ENCODE measurements at places on chromosomes 5 and 9.

- DNase-seq, result no peak
Observed at GRCh38 chr9:96009223-96009602, 133.7 kb downstream of the ERCC6L2 start.

- DNase-seq, result peak; percentile 45
Observed at GRCh38 chr5:59637884-59638580, 255.5 kb downstream of the PDE4D start.

DNA sequence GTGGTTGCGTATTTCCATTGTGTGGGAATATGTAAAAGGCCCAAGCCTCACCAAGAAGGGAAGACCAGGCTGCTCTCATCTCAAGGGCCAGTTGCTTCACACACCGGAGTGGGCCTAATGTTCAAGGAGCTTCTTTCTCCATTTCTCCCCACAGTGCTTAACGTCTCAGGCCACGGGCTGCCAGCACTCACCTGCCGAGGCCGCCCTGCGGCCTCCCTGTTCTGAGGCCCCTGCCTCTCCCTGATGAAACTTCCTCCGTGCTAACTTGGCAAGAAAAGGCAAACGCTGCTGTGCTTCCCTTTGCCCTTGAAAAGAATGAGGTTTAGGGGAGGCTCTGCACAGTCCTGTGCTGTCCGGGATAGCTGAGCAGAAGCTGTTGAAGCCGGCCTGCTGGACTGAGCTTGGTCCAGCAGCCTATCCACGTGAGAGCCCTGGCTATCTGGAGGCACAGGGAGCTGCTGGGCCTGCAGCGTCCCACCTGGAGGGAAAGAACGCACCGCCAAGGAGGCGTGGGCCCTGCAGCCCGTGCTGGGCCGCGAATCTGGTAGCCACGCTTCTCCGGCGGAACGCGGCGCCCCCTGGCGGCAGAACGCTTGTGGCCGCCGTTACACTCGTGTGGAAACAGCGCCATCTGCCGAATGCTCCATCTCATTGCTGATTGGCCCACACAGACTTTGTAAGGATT lies 73.5 kb upstream of the PRSS3 start:
- peak; percentile 84 for DNase-seq

DNA sequence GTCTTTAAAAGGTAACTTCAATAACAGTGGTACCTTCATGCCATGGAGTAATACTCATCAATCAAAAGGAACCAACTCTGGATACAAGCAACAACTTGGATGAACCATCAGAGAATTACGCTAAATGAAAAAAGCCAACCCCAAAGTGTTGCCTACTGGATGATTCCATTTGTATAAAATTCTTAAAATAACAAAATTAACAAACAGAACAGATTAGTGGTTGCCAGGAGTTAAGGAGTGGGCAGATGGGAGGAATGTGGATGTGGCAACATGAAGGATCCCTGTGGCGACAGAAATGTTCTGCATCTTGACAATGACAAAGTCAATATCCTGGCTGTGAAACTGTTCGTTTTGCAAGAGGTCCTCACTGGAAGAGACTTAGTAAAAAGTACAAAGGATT lies 50.5 kb downstream of the SPTLC1 start:
- no peak for DNase-seq

GRCh38 chr5:62742207-62742606 lies 163.6 kb downstream of the LRRC70 start:
- DNase-seq, result no peak

DNA sequence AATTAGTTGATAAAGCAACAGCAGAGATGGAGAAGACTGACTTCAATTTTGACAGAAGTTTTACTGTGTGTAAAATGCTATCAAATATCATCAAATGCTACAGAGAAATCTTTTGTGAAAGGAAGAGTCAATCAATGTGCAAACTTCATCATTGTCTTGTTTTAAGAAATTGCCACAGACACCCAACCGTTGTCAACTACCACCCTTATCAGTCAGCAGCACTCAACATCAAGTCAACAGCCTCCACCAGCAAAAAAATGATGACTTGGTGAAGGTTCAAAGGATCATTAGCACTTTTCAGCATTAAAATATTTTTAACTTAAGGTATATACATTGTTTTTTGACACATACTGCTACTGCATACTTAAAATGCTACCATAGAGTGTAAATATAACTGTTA lies 888.8 kb downstream of the CDH18 start:
- no peak for DNase-seq

DNA sequence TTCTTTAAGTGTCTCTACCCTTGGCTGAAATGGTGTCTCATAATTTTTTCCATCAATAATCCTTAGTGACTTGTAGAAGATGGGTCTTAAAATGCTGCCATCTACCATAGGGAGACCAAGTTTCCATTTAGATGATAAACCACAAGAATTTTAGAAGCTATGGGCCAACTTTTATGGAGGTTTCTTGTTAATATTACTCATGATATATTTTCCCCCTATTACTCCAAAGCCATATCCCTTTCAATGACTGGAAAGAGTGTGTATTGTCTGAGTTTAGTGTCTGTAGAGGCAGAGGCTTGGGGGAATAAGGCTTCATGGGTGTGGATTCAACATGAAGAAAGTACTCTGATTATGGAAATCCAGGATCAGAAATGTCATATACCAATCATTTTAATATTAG lies 507.3 kb upstream of the TNC start:
- no peak for DNase-seq

DNA sequence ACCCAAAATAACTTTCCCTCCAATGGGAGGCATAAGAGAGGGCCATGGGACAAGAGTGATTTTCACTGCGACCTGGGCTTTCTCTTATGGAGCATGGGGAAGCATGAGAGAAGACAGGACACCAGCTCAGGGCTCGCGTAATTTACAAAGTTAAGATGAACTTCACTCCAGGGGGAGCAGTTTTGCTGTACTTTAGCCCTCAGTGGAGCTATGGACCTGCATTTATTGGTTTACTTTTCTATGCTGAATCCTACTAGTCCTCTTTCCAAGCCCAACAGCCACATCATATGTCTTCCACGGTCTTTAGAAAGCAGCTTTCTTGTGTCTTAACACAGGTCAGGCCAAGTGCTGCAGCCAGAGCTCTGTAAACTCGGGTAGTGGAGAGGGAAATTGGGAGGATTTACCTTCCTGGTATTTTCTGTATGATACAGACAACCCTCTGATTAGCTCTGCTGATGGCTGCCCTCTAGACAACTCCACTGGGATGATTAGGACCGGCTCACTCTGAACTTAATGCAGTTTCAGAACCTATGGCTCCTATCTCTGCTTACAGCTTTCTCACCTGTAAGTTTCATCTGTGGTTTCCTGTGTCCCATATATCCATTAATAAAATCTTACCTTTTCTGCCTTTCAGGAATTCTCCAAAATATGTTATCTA lies 581.0 kb upstream of the RORB start:
- peak; percentile 15 for DNase-seq

DNA sequence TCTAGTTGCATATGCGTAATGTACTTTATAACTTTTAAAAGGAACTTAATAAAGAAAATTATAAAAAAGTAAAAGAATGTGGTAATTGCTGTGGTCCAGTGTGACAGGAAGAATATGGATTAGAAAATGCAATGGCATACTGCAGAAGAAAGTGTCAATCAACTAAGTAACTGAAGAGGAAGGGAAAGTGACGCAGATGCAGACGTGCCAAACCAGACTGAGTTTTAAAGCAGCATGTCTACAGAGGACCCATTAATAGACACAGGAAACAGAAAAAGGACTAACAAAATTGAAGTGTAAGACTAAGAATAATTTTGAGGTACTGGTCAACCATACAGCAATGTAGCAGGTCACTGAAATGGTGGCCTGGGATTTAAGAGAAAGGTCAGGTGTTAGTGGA lies 73.3 kb downstream of the DPYSL3 start:
- DNase-seq, result no peak

DNA sequence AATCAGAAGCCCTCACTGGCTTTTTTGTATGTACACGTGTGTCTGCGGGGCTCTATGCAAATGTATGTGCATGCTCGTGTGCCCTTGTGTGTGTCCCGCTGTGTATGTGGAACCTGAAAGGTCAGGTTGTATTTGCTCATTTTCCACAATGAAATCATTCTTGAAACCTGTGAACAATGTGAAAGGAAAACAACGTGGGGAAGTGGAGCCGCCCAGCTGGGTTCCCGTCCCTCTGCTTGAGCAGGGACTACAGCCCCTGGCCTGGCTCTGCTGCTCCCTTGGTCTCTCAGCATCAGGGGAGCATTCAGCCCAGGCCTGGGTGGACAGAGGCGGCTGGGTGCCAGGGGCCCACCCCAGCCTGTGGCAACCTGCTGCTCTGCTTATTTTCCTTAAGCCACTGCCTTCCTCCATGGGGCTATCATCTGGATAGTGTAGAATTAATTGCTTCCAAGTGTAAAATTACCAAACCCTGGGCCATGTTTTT lies 3.0 kb downstream of the ECSCR start:
- no peak for DNase-seq

DNA sequence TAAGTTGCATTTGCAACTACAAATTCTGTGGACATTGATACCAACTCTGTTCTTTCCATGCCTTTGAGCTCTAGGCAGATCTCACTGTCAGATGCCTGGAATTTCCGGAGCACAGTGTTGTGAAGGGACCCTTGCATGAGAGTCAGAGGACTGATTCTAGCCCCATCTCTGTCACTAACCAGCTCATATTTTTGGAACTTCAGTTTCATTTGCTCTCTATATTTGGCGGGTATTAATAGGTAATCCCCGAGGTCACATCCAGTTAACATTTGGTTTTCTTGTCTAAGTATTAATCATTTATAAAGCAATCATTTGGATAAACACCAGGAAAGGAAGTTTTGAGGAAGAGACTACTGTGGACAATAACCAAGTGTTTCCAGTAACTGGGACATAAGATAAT lies 115.7 kb downstream of the MAN2A1 start:
- DNase-seq, result no peak

DNA sequence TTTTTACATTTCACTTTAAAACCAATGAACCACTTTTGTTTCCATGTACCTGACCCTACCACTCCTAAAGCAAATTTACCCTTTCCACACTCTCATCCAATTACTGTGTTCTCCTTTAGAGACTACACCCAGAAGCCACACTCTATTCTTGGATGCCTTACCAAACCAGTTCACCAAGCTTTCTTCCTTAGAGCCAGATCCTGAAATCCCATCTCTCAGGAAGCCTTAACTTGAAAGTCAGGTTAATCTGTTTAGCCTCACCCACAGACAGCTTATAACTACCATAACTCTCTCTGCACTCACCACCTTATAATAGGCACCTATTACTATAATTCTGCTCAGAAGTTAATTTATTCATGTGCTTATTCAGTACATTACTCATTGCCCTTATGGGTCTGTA lies 4.3 kb downstream of the CSNK1A1 start:
- DNase-seq, result no peak

- DNase-seq, result peak; percentile 37
Observed at GRCh38 chr5:72015103-72015548, 92.1 kb upstream of the MAP1B start.

DNA sequence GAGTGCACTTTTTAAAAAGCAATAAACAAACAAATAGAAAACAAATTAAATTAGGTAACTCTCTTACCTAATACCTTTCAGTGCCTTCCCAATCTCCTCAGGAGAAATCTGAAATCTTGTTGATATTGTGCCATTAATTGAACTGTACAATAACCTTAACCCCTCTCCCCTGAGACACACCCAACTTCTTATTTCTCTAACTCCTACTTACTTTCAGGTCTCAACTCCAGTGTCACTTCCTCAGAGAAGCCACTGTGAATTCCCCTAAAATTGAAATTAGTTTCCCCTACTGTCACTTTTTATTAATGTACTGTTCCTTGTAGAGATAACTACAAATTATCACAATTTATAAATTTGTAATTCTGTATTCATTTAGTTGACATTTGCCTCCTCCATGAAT lies 295.3 kb upstream of the TNC start:
- no peak for DNase-seq

GRCh38 chr5:86596476-86596875 lies 21.3 kb upstream of the COX7C start:
- no peak for DNase-seq

DNA sequence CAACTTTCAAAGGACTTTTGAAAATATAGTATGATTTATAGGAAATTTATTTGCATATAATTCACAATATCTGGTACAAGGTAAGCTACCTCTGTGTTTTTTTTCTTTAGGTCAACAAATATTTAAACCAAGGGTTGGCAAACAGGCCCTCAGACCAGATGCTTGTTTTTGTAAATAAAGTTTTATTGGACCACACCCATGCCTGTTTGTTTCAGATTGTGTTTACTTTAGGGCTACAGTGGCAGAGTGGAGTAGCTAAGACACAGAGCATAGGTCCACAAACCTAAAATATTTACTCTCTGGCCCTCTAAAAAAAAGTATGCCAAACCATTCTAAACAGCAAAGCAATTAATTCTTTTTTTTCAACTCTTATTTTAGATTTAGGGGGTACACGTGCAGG lies 119.7 kb upstream of the CCDC152 start:
- DNase-seq, result no peak

DNA sequence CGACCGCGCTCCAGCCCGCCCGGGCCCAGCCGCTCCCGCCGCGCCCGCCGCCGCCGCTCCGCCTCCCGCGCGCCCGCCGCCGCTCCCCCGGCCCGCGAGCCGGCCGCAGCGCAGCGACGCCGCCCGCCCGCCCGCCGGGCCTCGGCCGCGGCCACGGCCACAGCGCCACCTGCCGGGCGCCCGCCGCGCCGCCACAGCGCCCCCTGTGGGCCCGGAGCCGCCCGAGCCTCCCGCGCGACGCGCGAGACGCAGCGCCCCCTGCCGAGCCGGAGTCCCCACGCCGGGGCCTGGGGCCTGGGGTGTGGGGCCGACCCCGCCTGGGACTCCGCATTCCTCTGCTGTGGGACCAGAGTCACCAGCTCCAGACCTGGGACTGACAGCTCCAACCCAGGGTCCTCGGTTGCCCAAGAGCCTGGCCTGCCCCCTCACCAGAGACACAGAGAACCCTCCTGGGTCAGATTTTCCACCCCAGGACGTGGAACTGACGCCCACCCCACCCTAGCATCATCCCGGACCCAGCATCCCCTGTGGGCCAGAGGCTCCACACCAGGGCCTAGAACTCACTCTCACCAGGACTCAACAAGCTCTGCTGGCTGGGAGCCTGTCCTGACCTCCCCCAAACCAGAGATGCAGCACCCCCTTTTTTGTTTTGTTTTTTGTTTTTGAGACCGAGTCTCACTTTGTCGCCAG lies at the start of gene RAPGEF1:
TSS of gene RAPGEF1 (minus strand) at position 118 of the 690 bp plus-strand sequence. CDS start 246 bp downstream, outside the sequence.
- DNase-seq, result peak; percentile 60
